ENCODE measurements at places on chromosomes 6 and 20. TPM values are rescaled to one million over a fixed set of nuclear protein-coding genes. Genes with fewer than 3 reads are reported as not detected.

The MACROD2 gene
- not detected for total RNA-seq

The SAPCD1 gene
- total RNA-seq, result 0.67 TPM

The ZNF337 gene
- 7.1 TPM for total RNA-seq

The SLC22A1 gene
- total RNA-seq, result not detected

The CDYL gene
- total RNA-seq, result 25.8 TPM

The IL17A gene
- not detected for total RNA-seq

The SLC4A11 gene
- 3.1 TPM for total RNA-seq

The SIRPA gene
- total RNA-seq, result 36.4 TPM

The ULBP1 gene
- 0.94 TPM for total RNA-seq

The IYD gene
- total RNA-seq, result not detected

The SMAP1 gene
- 16.3 TPM for total RNA-seq

The FRK gene
- under 0.01 TPM for total RNA-seq

The NR2E1 gene
- total RNA-seq, result not detected

The CNPY3 gene
- total RNA-seq, result 49.2 TPM

The BLOC1S5 gene
- 10.8 TPM for total RNA-seq

The OPRM1 gene
- not detected for total RNA-seq

The TRIM10 gene
- total RNA-seq, result not detected

The FANCE gene
- 8.7 TPM for total RNA-seq

The LY6G5C gene
- 3.3 TPM for total RNA-seq

The METTL24 gene
- total RNA-seq, result not detected

The SNX21 gene
- total RNA-seq, result 27.0 TPM

The ZNF76 gene
- total RNA-seq, result 13.2 TPM

The CAGE1 gene
- total RNA-seq, result not detected

The PRSS16 gene
- not detected for total RNA-seq

The KHDRBS2 gene
- not detected for total RNA-seq

The LY6G6C gene
- not detected for total RNA-seq

The JPH2 gene
- total RNA-seq, result 1.1 TPM

The LHFPL5 gene
- not detected for total RNA-seq

The TFAP2A gene
- total RNA-seq, result not detected

The SYNDIG1 gene
- total RNA-seq, result not detected

The GGTLC1 gene
- not detected for total RNA-seq

The FOXA2 gene
- total RNA-seq, result not detected

The TRIM31 gene
- total RNA-seq, result not detected

The SULF2 gene
- total RNA-seq, result 254 TPM

The VARS1 gene
- 107 TPM for total RNA-seq

The NCOA7 gene
- total RNA-seq, result 18.7 TPM

The TAPBP gene
- 171 TPM for total RNA-seq
